NCI-H345 (cell line): ENCODE measurements at places on chromosomes 16 and 17.

DNA sequence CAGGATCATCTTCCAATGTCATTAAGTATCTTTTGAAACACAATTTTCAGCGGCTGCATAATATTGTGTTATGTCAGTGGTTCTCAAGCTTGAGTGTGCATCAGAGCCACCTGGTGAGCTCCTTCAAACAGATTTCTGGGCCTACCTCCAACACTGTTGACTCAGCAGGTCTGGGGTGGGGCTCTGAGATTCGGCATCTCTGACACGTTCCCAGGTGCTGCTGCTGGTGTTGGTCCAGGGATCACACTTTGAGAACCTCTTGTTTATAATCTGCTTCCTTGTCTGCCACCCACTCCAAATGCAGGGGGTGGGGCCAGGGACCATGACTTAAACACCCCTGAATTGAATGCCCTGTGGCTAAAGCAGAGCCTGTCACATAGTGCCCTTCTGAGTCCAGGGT, 73.8 kb upstream of the HNF1B start:
- DNase-seq, result peak; percentile 72

- DNase-seq, result no peak
These were observed at the start of gene TMIGD1 for GRCh38 chr17:30333503-30334360. Gene TMIGD1 (minus strand): TSS chr17:30334057. CDS start chr17:30332133, 1,924 bp downstream.

DNA sequence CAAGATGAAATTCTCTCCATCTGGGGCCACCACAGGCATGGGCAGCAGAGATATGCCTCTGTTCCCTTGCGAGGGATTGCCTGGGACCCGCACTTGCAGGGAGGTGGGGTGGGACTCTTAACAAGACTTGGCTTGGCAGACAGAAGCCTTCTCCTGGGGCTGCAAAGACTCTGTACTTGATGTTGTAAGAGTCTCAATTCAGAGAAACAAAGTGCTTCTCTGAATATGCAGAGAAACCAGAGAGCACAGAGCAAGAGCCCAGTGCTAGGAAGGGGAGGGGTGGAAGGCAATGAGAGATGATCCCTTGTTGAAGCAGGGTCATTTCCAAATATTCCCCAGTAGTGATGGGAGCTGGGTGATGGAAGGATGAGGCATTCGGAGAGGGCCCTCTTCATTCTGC, 2.2 kb downstream of the MMP28 start:
- DNase-seq, result no peak

GRCh38 chr16:11396241-11397048, 51.2 kb downstream of the RMI2 start:
- peak; percentile 71 for DNase-seq

DNA sequence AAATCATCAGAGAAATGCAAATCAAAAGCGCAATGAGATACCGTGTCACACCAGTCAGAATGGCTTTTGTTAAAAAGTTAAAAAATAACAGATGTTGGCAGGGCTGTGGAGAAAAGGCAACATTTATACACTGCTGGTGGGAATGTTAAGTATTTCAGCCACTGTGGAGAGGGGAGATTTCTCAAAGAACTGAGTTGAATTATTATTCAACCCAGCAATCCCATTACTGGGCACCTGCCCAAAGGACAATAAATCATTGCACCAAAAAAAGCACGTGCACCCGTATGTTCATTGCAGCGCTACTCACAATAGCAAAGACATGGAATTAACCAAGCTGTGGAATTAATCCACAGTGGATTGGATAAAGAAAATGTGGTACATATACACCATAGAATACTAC, 204.7 kb downstream of the HS3ST4 start:
- DNase-seq, result no peak

GRCh38 chr17:13592427-13592826, 9.3 kb downstream of the HS3ST3A1 start:
- no peak for DNase-seq

DNA sequence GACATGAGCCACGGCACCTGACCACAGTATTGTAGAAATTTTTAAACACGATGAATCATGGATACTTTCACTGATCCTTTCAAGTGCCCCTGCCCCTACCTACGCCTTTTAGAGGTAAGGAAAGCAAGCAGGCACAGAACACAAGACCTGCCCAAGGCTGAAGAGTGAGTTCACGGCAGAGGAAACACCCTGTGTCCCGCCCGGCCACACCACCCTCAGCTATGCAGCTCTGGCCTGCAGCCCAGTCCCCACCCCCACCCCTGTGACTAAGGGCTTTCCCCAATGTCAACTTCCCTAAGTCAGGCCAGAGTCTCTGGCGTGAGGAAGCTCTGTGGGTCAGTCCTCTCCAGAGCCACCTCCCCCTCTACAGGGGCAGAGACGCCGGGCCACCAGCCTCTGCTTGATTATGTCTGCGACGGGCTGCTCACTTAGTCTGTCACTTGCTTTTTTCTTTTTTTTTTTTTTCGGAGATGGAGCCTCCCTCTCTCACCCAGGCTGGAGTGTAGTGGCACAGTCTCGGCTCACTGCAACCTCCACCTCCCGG, 8.4 kb downstream of the SLC16A5 start:
- no peak for DNase-seq

DNA sequence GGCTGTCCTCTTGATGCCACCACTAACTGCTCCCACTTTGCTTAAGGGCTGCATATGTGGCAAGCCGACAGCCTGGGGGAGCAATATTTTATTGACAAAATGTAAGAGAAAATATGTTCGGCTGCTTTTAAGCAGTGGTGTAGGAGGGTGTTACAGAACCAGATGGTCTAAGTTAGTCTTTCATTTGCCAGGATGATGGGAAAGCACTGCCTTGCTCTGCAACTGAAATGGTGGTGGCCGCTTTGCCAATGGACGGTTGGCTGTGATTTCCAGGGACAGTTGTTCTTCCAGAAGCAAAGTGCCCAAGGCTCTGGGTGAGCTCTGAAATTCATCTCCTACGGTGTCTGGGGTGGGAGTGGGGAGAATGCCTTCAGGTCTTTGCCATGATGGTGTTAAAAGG, 469.3 kb downstream of the TOX3 start:
- no peak for DNase-seq

GRCh38 chr16:47729701-47730100, 268.6 kb downstream of the PHKB start:
- DNase-seq, result no peak

GRCh38 chr17:80264205-80265075, 3.8 kb downstream of the RNF213 start:
- no peak for DNase-seq

DNA sequence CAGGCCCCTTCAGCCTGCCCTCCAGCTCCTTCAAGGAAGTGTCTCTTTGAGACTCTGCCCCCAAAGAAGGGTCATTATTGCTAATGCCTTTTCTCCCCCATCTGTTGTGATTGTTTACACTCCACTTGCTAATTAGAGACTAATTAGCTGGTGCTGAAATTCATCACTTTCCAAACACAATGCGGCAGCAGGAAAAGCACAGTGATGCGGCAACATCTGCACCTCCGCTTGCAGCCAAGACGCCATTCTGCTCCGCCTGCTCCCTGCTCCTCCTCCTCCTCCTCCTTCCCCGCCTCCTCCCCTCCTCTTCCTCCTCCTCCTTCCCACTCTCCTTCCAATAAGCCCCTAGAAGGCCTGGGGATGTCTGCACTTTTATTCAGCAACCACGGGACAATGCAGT, 110.5 kb downstream of the SDK2 start:
- no peak for DNase-seq

- DNase-seq, result no peak
These were observed 22.2 kb downstream of the ASPSCR1 start for GRCh38 chr17:81999587-81999975.

DNA sequence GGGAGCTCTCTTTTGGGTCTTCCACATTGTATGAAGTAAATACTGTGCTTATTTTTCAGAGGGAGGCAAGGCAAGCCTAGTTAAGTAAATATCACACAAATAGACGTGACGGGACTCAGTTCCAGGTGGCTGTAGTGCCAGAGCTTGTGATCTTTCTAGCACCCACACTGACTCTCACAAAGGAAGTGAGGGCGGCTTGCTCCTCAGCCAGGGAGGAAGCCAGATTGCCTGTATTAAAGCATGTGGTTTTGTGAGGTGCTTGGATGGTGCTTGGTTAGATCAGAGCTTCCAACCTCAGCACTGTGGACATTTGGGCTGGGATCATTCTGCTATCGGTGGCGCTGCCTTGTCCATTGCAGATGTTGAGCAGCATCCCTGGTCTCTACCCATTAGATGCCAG, 80.1 kb downstream of the VAT1L start:
- DNase-seq, result peak; percentile 65

- DNase-seq, result no peak
These were observed 99.0 kb downstream of the OMG start for GRCh38 chr17:31198026-31198425.

- DNase-seq, result no peak
These were observed 88.3 kb upstream of the DNAH17 start for GRCh38 chr17:78665387-78665951.

- DNase-seq, result no peak
These were observed 20.6 kb upstream of the SNTB2 start for GRCh38 chr16:69166221-69166833.

DNA sequence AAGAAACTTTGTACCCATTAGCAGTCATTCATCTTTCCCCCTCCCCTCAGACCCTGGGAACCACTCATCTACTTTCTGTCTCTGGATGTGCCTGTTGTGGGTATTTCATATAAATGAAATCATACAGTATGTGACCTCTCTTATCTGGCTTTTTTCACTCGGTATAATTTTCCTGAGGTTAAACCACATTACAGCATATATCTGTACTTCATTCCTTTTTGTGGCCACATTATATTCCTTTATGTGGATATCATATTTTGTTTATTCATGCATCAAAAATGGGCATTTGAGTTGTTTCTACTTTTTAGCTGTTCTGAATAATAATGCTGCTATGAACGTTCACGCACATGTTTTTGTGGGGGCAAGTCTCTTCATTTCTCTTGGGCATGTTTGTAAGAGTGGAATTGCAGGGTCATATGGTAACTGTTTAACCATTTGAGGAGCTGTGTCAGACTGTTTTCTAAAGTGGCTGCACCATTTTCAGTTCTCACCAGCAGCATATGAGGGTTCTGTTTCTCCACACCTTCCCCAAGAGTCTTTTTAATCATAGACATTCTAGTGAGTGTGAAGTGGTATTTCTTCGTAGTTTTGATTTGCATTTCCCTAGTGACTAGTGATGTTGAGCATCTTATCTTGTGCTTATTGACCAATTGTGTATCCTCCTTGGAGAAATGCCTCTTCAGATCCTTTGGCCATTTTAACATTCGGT, 3.8 kb downstream of the SNX29 start:
- DNase-seq, result no peak

- DNase-seq, result no peak
These were observed 613 bp downstream of the B9D1 start for GRCh38 chr17:19361944-19362276.

- DNase-seq, result no peak
These were observed 203.7 kb downstream of the PHKB start for GRCh38 chr16:47664653-47665325.

- no peak for DNase-seq
These were observed 16.0 kb downstream of the NDUFAF8 start for GRCh38 chr17:81254955-81255717.

- DNase-seq, result no peak
These were observed 3.4 kb downstream of the MAP2K3 start for GRCh38 chr17:21287703-21288449.

DNA sequence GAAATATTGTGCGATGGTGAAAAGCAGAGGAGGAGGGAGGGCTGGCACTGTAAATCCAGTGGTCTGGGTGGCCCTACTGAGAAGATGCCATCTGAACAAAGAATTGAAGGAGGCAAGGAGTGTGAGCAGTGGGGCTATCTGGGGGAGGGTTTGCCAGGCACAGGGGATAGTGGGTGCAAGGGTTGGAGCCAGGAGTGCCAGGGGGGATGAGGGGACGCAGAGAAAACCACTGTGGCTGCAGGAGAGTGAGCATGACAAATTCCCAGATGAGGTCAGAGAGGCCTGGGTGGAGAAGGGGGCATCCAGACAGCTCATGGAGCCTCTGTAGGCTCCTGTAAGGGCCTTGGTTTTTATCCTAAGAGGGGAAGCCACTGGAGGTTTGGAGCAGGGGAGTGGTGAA, 4.8 kb downstream of the XYLT2 start:
- DNase-seq, result no peak

DNA sequence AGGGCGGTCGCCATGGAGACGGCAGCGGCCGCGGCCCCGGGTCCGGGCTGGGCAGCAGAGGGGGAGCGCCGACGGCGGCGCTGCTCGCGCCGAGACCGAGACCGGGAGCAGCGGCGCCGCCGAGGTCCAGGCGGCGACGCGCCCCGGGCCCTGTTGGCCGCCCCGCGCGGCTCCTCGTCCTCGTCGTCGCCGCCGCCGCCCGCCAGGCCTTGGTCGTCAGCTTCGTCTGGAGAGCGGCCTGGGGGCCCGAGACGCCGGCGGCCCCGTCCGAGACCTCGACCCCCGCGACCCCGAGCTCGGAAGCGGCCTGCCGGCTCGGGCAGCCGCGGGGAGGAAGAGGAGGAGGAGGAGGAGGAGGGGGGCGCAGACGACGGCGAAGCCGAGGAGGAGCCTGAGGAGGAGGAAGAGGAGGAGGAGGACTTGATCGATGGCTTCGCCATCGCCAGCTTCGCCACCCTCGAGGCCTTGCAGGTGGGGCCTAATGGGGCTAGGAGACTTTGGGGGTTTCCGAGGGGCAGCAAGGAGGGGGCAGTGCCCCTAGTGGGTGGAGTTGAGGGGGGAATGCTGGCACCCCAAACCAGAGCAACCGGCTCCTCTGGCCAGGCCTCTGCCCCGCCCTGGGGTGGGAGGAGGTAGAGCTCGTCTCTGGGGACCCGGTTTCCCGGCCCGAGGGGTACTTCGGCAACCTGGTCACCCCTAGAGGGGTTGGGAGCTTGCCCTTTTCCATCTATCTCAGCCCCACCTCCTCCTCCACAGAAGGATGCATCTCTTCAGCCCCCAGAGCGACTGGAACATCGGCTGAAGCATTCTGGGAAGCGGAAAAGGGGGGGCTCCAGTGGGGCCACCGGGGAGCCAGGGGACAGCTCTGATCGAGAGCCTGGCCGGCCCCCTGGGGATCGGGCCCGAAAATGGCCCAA, 1.5 kb downstream of the FBRS start:
- DNase-seq, result no peak

GRCh38 chr17:1162116-1162855, 17.5 kb downstream of the ABR start:
- peak; percentile 57 for DNase-seq

DNA sequence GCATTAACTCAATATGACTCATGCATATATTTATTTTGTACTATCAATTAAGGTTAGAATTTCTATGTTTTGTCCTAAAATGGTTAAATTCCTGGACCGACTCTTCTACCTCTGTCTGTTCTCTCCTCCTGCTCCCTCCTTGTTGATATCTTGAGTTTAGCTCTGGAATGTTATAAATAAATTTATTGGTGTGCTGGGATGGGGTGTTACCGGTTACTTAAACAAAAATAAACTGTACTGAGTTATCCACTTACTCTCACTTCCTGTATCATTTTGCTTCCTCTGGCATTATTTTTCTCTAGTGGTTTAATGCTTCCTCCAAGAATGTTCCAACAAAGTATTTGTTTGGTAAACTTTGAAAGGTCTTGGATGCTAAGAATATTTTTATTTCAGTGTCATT, 120.1 kb downstream of the ABCA8 start:
- no peak for DNase-seq
